ENCODE measurements at places on chromosomes 3 and 15.

DNA sequence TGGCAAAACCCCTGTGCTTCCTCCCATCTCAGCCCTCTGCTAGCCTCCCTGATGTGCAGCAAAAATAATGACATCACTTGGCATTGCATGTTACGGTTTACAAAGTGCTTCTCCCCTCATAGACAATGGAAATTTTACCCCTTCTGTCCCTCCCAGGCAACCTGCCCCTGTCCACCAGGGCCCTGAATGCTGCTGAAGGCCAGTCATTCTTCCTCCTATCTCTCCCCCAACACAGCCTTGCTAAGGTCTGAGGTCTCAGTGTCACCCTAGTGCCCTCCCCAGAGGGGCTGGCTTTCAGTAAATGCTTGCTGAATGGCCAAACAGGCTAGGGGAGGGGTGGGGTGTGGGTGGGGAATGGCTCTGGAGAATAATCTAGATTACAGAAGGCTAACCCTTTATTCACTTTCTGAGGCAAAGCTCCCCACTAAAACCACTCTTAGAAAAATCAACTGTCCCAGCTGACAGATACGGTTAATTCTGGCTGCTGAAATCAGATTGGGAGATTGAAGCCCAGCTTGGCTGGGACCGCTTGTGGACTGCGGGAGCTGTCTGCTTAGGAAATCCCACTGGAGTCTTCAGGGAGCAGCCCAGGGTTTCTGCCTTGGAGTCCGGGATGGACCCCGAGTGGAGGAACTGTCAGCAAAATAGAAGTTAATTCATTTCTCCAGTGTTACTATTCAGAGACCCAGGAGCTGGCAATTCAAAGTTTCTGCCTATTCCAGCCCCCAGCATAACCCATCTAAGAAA lies 22.9 kb downstream of the ANP32A start:
- no peak for DNase-seq

DNA sequence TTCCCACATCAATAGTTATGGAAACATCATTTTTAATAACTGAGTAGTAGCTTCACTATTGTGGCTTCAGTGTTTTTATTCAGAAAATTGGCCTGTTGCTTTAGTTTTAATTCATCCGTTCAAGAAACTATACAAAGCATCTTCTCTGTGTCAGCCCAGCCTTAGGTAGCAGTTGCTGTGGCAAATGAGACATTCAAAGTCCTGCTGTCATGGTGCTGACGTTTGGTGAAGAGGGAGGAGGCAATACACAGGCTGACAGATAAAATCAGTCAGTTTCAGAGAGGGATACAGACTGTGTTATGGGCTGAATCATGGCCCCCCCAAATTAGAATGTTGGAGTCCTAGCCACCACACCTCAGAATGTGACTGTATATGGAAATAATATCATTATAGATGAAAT lies 56.5 kb downstream of the SLC7A14 start:
- DNase-seq, result no peak

GRCh38 chr3:75049533-75049932 lies 435.1 kb upstream of the CNTN3 start:
- no peak for DNase-seq

GRCh38 chr3:113211330-113212149 lies at the start of gene BOC:
Gene BOC, plus strand, starts transcription at chr3:113211557. Its CDS starts 38,246 bp downstream, at chr3:113249803.
- DNase-seq, result no peak

GRCh38 chr3:138513090-138513843 lies 78.9 kb downstream of the ESYT3 start:
- DNase-seq, result no peak

DNA sequence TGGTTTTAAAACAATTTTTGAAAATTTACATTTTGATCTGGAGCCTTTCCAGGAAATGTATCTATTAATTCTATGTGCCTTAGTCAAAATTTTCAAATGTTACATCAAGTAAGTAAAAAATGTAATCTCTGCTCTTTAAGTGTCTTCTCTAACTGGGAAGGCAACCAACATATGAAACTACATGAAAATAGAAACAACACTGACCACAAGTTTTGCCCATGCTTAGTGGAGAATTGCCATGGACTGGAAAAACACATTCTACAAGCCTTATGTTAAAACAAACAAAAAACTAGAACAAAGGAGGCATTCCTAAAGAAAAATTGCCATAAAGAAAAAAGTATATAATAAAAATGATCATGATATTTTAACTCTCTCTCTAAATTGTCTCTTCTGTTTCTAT lies 75.9 kb upstream of the SPRED1 start:
- DNase-seq, result no peak

GRCh38 chr3:156483002-156483401 lies 71.9 kb downstream of the SSR3 start:
- no peak for DNase-seq

DNA sequence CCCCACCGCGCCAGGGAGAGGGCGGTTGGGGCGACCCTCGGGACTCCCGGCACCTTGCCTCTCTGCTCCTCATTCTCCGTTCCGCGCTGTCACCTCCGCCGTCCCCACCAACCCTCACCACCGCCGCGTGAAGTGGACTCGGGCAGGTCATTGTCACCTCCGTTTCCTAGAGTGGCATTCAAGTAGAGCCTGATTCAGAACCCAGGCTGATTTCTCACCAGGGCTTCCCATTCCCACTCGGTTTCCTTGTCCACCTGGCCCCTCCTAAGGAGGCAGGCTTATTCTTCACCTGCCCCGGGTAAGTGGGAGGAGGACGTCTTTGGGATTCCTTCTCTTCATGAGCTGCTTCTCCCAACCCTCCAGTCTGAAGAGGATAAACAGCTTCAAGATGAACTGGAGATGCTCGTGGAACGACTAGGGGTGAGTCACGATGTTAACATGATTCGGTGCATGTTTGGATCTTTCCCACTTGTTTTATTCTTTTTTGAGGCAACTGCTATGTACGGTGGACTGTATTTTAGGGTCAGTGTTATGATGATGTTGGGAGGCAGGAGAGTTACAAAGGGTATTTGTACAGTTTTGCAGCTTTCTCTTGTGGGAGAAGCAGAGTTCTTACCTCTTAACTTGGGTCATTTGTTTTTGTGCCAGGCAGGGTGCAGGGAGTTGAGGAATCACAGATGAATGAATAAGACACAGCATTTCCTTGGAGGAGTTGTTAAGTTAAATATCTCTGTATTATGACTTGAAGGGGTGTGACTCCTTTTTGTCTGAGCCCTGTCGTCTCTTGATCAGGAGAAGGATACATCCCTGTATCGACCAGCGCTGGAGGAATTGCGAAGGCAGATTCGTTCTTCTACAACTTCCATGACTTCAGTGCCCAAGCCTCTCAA lies 692 bp downstream of the PSMD2 start:
- no peak for DNase-seq

DNA sequence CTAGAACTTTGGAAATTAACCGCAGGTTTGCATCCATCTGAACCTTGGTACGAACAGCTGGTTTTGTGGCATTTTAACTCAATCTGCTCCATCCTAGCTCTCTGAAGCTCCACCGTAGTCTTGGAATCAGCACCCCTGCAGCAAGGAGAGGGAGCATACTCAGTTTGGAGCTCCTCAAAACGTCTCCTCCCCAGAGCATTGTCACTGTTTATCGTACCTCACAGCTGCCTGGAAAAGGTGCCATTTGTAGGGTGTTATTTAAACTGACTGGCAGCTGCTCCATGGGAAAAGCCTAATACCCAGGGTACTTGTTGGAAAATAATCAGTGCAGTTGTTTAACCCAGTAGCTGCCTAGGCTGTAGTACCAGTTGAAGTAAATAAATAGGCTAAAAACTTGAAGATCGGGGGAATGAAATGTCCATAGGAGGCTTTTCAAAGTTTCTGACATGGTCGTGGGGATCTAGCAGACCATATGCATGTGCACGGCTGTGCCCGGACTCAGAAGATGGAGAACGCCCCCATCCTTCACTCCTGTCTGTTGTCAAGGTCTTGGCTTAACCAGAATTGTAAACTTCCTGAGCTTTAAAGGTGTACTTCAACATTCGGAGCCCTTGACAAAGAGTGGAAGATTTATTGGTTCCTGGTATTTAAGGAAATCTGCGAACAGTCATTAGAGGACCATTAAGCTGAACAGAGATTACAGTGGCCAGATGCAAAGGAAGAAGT lies 43.9 kb downstream of the GHSR start:
- no peak for DNase-seq

GRCh38 chr3:190728574-190729246 lies 133.8 kb downstream of the GMNC start:
- no peak for DNase-seq

GRCh38 chr15:98727115-98728040 lies 79.0 kb downstream of the IGF1R start:
- DNase-seq, result peak; percentile 65

DNA sequence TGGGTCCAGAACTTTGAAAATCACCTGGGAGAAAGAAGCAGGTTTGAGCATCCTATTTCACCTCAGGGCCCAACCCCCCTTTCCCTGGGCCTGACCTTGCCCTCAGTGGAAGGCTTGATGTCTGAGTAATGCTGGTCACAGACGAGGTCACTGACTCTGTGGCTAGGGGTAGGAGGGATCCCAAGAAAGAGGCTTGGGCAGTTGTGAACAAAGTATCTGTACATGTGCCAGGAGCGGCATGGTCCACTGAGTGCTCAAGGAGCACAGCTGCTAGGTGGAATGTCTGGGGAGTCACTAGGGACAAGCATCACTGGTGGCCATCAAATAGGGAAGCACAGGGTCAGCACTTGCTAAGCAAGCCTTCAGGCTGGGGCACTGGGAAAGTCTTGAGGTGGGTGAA lies 7.3 kb downstream of the CCDC71 start:
- DNase-seq, result no peak

DNA sequence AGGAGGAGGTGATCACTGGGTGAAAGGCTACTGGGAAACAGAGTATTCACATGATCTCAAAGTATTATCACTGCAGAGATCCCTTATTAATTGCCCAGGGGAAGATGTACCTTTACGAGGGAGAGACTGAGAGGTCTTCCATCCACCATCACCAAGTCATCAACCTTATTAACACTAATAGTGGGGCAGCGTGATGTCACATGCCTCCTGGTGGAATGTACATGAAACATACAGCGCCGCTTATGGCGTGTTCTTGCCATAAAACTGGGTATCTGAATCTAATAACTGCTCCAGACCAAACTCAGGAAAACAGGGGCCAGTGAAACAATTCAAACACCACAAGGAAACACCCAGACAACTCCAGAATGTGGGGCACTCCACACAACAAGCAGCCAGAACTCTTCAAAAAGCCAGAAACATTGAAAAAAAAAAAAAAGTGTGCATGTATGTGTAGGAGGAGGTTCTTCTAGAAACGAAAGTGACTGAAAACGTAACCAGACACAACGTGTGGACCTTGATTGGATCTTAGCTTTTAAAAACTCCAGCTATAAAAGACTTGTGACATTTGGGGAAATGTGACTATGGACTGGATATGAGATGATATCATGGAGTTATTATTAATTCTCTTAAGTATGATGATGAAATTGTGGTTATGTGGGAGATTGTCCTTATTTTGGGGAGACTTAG lies 4.6 kb downstream of the STIMATE start:
- DNase-seq, result no peak

Data from AG04449 (cell line).